ENCODE measurements at places on chromosomes 4 and X.
A peak's percentile ranks its signal among the peaks of the same experiment; 100 is the strongest.

GRCh38 chrX:146863566-146863965, 49.0 kb upstream of the CXorf51A start:
- DNase-seq: no peak

GRCh38 chrX:130415201-130415600, 13.4 kb downstream of the RBMX2 start:
- DNase-seq: no peak

DNA sequence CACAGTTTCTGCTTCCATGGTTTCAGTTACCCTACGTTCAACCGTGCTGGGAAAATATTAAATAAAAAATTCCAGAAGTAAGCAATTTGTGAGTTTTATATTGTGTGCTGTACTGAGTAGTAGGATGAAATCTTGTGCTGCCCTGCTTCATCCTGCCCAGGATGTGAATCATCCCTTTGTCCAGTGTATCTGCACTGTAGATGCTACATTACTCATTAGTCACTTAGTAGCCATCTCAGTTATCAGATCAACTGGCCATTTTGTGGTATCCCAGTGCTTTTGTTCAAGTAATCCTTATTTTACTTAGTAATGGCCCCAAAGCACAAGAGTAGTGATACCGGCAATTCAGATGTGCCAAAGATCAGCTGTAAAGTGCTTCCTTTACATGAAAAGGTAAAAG, 97.9 kb downstream of the COX18 start:
- DNase-seq: no peak

DNA sequence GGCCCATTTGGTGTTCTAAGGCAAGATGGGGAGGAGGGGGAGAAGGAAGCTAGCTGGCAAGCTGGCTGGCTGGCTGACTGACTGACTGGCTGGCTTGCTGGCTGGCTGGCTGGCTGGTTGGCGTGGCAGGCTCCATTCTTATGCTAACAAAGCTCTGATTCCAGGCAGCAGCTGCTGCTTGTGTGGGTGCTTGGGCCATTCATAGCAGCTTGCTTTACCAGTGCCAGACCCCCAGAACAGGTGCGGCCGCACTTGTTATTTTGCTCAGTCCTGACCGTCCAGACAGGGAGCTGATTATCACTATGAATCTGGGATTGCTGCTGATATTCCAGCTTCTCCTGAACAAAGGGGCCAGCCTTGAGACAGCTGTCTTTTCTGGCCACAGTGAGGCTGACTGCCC, 131.2 kb upstream of the PAK3 start:
- DNase-seq: no peak

DNA sequence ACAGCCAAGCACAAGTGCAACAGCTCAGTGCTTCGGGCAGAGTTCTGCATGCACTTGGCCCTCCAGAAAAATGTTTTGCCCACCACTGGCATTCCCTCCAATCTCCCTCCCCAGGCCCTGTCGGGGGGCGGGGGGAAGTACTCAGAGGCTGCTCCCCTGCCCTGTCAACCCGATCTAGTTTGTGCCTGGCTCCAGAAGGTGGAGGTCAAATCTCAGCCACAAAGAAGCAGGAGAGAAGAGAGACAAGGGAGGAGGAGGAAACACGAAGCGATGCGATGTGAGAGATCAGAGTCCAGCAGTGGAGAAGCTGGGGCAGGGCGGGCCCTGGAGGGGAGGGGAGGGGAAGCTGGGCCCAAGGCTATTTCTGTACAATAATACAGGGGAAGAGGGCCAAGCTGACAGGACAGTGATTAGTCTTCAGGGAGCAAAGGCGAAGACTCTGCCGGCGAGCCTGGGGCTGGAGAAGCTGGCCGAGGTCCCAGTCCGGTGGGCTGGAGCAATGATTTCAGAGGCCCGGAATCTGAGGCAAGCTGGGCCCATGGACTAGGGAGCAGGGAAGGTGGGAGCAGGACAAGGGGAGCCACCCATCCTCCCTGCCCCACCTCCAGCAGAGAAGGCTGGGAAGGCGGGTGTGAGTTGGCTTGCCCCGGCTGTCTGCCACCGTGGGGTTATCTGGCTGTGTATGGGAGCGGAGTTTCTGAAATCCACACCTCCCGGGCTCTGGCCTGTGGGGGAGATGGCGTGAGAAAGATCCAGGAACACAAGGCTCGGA, 167.1 kb downstream of the EFNB1 start:
- DNase-seq: no peak

DNA sequence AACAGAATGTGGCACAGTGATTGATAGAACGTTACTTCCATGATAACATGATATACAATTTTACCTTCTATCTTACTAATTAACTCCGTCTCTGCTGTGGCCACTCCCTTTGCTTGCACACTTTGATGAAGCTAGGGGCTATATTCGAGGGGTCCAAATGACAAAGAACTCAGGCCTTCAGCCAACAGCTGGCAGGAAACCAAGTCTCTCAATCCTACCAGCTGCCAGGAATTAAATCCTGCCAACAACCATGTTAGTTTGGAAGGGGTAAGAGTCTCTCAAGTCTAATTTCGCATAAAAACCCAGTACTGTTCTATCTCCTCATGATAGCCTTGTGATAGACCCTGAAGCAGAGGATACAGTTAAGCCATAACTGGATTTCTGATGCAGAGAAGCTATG, 1122.9 kb upstream of the PCDH10 start:
- DNase-seq: no peak

- no peak for DNase-seq
Observed at GRCh38 chr4:142773505-142773904, 72.6 kb downstream of the INPP4B start.

GRCh38 chrX:118497180-118497818, 1.7 kb downstream of the DOCK11 start:
- no peak for DNase-seq

DNA sequence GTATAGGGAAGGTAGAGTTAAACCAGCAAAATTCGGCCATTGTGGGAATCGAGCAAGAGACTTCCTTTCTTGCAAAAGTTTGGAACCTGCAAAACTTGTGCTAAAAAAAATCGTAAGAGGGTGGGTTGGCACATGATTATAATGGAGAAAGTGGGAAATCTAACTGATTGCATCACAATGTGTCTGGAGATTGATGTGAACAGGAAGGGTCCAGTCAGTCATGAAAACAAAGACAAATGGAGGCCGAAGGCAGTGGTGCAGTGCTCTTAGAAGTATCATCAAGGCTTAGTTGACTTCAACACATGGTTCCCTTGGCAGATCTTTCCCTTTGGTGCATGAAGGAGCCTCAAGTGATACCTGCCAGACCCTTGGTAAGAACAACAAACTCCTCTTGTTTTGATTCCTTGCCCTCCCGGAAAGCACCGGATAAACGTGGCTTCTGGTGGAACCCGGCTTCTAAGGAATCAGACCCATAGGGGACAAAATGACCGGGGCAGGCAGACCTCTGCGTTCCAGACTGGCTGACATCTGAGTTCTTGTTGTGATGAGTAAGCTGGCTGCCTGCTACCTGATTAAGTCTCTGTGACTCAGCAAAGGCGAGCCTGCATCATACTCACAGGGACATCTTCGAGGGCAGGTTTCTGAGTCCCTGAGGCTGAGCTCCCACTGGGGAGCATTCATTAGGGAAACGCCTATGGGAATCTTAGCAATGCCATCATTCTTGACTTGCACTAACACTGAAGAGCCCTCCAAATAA, 87.7 kb upstream of the MAP3K15 start:
- DNase-seq: no peak

- DNase-seq: no peak
Observed at GRCh38 chr4:159353422-159354116, 250.7 kb downstream of the RAPGEF2 start.

- DNase-seq: no peak
Observed at GRCh38 chr4:88010966-88011365, 3.5 kb downstream of the PKD2 start.

- DNase-seq: no peak
Observed at GRCh38 chr4:169268951-169269760, 1.6 kb downstream of the SH3RF1 start.

DNA sequence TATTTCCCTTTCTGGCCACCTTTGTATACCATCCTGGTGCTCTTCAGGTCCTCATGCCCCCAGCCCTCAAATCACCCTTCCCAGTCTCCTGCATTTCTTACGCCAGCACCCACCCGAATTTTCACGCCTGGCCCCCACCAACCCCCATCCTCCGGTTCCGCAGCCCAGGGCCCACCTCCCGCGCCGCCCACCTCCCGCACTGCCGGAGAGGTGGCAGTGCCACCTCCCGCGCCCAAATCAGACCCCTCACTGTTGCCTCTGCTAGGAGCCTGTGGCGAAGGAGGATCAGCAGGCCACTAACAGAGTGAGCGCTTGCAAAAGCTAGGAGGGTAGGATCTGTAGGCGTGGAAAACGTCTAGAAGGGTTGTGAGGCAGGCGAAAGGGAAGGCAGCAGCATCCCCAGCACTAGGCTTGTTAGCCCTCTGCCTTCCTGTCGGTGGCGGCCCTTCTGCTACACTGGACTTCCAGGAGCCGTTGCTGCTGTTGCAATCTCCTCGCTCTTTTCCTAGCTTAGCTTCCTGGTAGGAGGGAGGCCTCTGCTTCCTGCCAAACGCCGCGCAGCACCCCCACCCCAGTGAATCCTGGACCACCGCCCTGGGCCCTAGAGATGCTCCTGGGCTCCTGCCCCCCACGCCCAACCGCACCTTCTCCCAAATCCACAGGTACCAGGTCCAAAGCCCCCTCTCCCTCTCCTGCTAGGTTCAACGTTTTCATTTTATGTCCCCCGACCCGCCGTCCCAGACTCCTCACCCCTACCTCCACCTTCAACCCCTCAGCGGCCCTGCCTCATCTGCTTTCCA, 51.0 kb downstream of the SPIN2B start:
- no peak for DNase-seq

GRCh38 chr4:79650217-79650616, 242.2 kb upstream of the GK2 start:
- no peak for DNase-seq

GRCh38 chr4:112604589-112604988, 32.1 kb downstream of the ZGRF1 start:
- no peak for DNase-seq

DNA sequence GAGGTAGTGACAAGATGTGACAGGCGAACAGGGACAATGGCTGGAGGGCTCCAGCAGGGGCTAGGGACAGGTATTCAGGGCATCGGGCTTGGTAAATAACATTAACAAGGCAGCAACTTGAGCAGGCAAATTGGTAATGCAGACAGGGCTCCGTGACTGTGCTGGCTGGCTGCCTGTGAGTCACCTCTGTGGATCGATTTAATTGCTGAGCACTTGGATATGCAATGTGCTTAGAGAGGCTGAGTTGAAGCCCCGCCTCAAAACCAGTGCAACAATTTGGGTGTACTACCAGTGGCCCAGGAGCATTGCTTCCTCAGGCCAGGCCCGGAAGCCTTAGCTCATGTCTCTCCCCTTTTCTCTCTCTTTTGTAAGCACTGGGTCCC, 19.5 kb downstream of the CNGA2 start:
- peak; percentile 47 for DNase-seq

- no peak for DNase-seq
Observed at GRCh38 chr4:118005883-118006282, 28.4 kb upstream of the NDST3 start.

GRCh38 chr4:833156-833555, 7.2 kb upstream of the CPLX1 start:
- DNase-seq: no peak

DNA sequence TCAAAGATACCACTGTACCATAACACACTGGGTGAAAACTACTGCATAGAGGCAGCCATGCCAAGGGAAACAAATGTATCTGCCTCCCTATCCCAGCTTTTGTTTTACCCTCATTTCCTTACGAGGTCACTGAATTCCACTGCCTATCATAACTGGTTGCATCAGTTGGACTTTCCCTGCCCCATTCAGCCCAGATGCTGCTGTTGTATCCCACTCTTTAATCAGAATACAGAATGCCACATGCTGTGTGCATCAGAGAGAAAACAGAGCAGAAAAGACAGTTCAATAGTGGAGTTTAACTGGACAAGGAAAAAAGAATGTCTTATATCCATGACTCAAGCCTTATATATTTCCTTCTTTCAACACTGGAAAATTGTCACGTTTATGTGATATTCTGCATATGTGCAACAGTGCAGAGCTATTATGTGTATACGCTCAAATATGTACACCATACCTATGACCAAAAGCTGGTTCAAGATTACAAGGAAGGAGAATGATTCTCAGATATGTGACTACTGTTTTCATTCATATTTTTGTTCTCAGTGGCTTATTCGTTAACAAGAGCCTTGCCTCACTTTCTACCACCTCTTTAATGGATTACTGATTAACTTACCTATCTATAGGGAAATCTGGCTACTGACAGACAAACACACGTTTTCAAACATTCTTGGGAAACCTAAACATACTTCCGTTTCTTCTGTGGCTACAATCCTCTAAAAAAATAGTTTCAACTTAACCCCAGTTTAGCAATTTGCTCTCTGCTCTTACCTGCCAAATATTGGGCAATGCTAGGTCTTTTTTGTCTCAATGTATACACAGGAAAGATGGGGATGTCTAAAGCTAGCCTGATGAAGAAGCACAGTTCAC, 378.9 kb downstream of the SMARCA1 start:
- no peak for DNase-seq

- DNase-seq: no peak
Observed at GRCh38 chrX:69025802-69026301, 139.4 kb downstream of the PJA1 start.

DNA sequence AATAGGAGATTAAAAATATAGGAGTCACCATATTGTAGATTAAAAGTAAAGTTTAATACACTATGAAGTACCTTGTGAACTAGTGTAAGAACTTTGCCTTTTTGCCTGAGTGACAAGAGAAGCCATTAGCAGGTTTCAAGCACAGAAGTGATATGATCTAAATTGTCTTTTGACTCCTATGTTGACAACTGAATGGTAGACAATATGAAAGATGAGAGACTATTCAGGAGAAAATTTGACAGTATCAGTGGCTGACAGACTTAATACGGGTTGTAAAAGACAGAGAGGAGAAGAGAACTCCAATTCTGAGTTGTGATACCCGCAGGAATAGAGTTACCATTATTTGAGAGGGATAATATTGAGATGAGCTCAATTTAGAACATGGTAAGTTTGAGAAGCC, 1259.8 kb downstream of the PCDH7 start:
- DNase-seq: no peak

DNA sequence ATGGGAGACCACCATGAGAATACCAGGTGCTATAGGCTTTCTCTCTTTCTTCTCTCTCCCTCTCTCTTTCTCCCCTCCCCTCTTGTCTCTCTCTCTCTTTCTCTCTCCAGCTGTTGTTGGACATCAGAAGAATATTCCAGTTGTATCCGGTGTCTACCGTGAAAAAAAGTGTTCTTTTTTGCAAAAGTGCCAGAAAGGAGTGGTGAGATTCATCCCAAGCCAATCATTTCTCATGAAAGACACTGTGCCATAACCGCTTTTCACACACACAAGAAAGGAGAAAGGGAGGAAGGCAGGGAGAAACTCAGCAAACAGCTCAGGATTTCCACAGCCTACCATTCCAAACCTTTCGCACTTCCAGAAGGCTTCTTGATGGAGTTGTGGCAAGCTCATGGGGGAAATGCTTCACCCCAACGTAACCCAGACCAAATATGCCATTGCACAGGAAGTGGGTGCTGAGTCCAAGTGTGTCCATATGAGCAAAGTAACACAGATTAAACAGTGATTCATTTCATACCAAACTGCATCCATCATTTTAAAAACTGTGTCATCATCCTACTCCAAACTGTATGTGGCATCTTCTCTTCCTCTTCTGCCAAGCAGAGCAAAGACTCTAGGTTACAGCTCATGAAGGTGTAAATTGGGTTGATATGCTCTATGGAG, 224.0 kb downstream of the APBB2 start:
- DNase-seq: no peak

All from right atrium auricular region (tissue), 2 donors.